NCI-H526 treated with DMSO at 0.1 percent for 48 hours (cell line): ENCODE measurements at places on chromosomes 6 and 20.

DNA sequence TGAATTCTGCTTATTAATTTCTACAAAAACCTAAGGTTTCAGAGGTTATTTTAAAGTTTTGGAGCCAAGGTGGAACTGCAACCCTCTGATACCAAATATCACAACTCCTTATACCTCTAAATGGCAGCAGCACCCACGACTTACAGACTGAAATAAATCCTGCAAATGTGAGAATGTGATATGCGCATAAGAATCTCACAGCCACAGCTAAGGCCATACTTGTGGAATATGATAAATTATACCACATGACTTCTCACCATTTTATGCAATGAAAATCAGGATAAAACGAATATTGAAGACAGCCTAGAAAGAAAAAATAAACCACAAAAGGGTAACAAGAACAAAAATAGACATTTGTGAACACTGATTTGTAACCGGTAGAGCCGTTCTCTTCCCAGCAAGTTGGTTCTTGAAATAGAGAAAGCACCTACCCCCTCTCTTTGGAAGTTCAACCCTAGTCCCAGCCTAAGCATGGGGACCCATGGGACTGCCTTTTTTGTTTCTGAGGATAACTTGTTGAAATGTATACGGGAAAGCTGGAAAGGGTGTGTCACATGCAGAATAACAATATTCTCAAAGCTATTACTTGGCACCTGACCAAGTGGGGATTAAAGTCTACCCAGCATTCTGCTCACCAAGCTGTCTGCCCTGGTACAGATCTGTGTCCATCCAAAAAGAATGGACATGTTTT, 47.1 kb upstream of the MCM9 start:
- no peak for DNase-seq

DNA sequence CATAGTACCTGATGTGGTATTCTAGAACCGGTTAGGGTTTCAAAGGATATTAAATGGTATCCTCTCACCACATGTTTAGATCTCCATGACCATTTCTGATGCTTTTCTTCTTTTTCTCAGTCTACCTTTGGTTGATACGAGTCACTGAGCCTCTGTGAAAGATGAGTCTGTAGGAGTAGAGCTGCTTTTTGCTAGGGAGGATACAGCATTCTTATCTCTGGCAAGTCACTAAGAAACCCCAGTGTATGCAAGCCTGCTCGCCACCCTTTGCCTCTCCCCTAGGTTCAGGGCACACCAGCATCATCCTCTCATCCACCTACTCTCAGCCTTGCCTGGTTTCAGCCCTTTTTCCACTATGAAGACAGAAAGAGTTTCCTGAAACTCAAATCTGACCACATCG, 89.9 kb downstream of the MTFR2 start:
- no peak for DNase-seq

DNA sequence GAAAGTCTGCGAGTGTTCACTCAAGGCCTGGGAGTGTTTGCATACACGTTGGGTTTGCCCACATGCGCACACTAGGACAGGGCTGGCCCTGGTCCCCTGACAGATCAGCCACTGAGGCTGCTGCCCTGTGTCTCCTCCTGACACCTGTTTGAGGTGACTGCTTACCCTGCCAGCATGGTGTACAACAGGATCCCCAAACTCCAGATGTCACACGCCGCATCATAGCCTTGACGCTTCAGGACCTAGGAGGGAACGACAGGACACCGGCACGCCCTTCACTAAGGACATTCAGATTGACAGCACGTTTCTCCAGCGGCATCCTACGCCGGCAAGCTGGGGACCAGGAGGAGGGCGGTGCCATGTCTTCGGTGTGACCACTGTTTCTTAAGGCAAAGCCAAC, 37.0 kb upstream of the MPC1 start:
- no peak for DNase-seq

- DNase-seq, result no peak
Observed at GRCh38 chr6:108581237-108581931, 20.7 kb downstream of the FOXO3 start.

DNA sequence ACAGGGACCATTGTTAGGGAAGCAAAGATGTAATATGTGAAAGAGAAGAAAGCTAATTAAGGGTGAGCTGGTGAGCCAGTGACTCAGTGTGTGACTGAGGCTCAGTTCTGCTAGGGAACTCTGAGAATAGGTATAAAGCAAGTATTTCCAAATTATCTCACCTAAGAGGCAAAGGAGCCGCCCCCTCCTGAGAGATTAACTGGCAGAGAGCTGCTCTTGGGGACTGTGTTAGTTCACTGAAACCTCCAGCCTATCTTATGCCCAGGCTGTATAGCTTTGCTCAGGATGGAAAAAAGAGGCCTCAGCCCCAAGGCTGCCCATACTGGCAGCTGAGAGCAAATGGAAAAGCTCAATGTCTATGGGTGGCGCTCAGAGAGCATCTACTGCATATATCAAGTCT, 152.0 kb downstream of the PAK5 start:
- no peak for DNase-seq

DNA sequence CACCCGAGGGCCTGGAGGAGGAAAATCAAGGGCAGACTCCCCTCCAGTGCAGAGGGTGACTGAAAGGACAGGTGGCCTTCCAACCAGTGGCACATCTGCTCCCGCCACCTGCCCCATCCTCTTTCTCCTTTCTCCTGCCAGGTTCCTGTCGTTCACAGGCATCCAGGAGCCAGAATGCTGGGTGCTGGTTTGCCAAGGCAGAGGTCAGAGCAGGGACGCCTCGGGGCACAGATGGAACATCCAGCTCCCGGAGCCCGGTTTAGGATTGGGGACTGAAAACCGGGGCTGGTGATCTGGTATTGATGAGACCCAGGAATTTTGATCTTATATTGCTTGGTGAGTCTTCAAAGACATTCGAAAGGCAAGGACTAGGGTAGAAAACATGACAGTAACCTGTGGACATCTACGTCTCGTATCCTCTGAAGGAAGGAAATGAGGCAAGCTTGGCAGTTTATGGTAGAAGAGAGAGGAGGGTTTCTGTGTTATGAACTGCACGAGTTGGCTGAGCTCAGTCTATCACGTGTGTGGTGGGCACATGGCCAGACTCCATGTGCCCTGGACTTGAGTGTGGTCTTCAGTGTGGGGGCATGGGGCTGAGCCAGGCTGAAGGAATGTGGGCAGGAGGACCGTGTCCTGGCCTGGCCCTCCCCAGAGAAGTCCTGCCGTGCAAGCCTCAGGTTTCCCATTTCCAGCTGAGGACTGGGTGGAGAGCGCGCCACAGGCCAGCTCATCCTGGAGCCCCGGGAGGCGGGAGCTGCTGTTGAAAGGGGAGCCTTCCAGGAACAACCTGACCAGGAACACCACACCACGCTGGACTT, 74.2 kb downstream of the IRF4 start:
- no peak for DNase-seq

- no peak for DNase-seq
Observed at GRCh38 chr6:82739303-82739702, 326.3 kb downstream of the UBE3D start.

- no peak for DNase-seq
Observed at GRCh38 chr6:126939784-126940183, 178.7 kb upstream of the RSPO3 start.

DNA sequence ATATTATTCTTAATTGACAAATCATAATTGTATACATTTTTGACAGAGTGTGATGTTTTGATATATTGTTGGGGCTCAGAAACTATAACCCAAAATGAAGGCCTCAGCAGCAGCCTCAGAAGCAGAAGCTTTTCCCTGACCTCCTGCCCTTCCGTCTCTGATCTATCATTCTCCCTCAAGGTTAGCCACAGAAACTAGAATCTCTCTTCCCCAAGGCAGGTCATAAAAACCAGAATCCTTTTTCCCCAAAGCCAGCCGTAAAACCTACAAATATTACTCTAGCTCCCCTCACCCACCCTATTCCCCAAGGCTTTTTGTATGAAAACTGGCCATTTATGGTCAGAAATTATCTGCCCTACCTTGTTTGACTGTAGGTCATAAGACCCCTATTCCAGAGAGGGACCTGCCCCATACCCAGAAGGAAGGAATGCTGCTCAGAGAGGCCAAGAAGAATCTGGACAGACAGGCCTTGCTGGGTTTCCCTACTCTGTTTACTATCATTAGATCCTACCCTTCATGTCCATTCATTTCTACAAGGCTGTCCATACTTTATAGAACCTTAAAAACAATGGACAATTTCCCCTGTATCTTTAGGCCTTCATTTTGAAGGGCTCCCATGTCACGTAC, 14.5 kb downstream of the OR2B2 start:
- DNase-seq, result no peak

GRCh38 chr6:63530182-63530581, 42.1 kb upstream of the LOC128125822 start:
- no peak for DNase-seq
